Upper lobe of left lung (tissue), 6 donors: ENCODE measurements at places on chromosomes 1 and 21. TPM values are rescaled to one million over a fixed set of nuclear protein-coding genes. Genes with fewer than 3 reads are reported as not detected.

FCRLA gene
- not detected for total RNA-seq

DNA sequence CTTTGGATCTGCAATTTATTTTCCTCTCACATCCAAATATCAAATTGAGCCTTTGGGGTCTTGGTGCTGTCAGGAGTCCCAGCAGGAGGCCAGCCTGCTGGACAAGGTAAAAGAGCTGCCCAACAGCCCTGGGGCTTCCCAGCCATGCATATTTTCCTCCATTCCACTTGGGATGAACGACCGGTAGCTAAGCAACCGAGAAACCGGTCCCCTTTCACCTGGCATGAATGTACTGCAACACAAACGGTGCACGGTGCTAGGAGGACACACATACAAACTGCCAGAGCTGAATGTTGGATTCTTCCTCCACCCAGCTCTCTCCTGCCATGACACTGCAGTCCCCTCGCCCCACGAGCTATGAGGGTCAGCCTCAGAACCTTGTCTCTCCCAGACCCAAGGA lies 42.7 kb downstream of the BCAR3 start:
- DNase-seq = no peak

DNA sequence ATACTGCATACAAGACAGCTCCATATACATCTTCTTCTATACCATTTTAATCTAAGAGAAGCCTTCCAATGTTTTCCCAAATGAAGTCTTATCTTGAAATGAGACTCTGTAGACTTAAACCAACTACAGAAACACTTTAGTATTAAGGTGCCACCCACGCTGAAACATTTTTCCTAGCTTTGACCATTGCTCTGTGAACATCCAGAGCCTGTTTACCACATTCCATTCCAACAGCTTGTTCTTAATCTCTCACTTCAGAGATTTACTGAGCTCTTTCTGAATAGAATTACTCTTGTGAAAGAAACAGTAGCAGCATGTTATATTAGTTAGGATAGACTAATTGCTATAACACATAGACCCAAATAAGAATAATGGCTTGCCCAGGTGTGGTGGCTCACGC lies 19.6 kb upstream of the POGZ start:
- DNase-seq = no peak

PDPN gene
- total RNA-seq = 9.4 TPM

- peak; percentile 83 for DNase-seq
Measured at GRCh38 chr1:181485287-181486097, 2.2 kb downstream of the CACNA1E start.

PM20D1 gene
- not detected for total RNA-seq

DNA sequence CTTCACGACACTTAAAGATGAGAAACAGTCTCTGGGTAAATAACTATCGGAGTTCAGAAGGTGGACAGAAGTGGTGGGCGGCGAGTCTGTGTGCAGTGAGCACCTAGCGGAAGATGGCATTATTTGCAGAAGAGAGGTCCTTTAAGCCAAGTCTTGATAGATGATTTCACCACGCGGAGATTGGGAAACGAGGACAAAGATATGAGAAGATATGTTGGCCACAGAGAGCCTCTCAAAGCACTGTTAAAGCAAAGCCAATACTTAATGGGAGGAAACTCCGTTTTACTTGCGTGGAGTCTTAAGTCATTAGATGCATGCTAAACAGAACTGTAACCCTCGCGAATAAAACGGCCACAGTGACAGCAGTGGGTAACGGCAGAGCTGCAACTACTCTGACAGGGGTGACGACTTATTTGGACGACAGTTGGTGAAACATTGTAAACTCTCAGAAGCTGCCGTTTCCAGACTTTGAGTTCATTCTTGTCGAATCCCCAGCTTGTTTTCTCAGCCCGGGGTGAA lies 577 bp upstream of the CEP350 start:
- DNase-seq = no peak

B3GALNT2 gene
- total RNA-seq = 23.0 TPM

C1QA gene
- total RNA-seq = 842 TPM

RXFP4 gene
- total RNA-seq = not detected

DNA sequence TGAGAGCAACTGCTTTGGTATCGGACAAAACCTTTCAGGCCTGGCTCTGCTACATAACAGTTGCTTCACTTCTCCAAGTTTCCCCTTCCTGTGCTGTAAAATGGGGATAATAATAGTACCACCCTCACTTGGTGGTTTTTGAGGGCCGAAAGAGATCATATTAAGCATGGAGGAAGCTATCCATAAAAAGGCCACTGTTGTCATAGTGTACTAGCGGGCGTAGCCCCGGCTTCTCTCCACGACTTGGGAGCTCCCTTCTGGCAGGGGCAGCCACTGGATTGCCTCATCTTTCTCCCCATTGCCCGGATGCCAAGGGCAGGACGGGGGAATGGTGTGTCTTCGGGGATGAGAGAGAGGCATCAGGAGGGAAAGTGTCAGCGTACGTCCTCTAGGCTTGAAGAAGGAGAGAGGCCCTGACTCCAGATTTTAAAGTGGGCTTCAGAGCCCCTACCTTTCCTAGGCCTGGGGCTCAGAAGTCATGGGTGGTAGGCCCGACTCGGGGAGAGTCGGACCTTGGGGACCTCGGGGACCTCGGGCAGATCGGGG lies 548 bp upstream of the MFSD2A start:
- peak; percentile 58 for DNase-seq

GJB3 gene
- not detected for total RNA-seq

MAP3K21 gene
- 14.0 TPM for total RNA-seq

DNA sequence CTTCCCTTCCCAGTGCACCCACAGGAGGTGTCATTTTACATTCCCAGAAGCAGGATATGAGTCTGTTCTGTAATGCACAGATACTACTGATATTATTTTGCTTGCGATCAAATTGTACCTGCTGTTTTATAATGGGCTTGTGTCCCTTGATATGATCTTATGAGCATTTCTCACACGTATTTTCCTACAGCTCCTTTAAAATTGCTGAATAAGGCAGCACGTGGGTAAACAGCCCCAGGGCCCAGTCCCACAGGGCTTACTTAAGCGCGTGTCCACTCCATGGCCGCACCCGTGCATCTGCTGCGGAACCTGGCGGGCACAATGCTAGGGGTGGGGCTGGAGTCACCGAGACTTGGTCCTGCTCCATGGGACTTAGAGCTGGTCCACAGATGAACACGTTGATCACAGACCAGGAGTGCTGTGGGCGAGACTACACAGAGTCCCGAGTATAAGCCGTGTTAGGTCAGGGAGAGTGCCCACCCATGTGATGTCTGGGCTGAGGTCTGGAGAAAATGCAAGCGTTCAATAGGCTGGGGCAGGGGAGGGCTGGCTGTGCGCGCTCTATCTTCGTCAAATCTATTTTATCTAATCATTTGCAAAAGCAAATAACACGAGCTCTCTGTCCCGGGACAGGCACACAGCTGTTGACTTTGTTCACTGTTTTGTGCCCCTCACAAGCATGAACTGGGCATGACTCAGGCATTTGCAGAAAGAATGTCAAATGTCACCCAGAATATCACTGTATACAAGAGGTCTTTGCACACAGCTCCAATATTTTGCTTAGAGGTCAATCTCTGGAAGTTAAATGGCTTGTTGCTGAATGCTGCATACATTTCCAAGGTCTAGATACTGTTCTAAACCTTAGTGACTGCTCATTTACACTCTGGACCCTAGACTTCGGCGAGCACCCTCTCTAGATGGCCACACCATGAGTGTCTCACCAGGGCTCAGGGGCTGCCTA lies 119.3 kb downstream of the CRYAA start:
- peak; percentile 49 for DNase-seq

- no peak for DNase-seq
Measured at GRCh38 chr1:209844695-209845407, 17.1 kb downstream of the UTP25 start.

DNA sequence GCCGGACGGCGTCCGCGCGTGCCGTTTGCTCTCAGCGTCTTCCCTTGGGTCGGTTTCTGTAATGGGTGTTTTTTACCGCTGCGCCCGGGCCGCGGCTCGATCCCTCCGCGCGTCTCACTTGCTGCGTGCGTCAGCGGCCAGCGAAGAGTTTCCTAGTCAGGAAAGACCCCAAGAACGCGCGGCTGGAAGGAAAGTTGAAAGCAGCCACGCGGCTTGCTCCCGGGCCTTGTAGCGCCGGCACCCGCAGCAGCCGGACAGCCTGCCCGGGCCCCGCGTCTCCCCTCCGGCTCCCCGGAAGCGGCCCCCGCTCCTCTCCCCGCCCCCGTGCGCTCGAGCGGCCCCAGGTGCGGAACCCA lies 159.8 kb downstream of the RUNX1 start:
- DNase-seq = peak; percentile 53

DNA sequence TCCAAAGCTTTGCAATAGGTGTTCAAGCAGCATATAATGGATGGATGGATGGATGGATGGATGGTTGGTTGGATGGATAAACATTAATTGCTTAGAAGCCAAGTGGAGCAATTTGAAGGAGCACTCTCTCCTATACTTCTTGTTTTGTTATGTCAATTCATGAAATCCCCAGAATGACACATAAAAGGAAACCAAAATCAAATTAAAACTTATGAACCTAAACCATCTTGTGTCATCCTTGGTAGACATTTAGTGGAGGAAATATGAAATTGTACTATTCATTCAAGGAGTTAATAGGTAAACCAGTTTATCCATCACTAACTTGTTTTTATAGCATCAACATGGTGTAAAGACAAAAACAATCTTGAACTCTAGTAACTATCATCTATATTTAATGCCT lies 122.5 kb downstream of the NR5A2 start:
- no peak for DNase-seq

DNA sequence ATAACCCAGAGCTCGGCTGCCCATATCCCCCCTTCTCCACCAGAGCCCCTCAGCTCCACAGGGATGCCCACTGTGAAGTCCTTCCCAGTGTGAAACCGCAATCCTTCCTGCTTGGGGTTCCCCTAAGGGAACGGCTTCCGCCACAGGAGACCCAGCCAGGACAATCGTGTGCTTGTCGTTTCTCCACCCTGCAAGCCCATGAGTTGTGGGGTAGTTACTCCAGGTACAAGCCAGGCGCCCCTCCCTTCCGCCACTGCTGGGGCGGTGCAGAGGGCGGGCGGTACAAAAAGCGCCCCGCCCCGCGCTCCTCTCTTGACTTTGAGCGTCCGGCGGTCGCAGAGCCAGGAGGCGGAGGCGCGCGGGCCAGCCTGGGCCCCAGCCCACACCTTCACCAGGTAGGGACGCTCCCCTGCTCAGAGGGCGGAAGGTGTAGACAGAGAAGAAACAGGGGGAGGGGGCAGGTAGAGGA lies at the start of gene TINAGL1:
Gene TINAGL1 (plus strand): TSS at position 315 of the 469 bp plus-strand sequence. CDS start 634 bp downstream, outside the sequence.
- DNase-seq = peak; percentile 91

GRCh38 chr1:228010921-228011320 lies 4.1 kb downstream of the WNT3A start:
- peak; percentile 17 for DNase-seq

- DNase-seq = no peak
Measured at GRCh38 chr1:248416226-248416625, 13.4 kb downstream of the OR2T1 start.

DNA sequence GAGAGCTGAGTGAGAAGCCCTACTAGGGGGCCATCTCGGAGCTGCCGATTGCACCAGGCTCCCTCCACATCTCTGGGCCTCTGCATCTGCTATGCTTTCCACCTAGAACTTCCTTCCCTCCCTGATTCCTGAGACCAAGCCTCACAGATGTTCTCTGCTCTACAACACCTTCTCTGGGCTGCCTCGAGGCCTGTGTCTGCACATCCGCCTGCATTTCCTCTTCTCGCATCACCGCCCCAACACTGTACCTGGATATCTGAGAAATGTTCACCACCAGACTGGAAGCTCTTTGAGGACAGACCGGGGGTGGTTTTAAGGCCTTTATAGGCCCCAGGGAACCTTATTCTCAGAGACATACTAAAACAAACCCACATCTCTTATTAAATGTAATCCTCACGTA lies 20.7 kb downstream of the CTNNBIP1 start:
- DNase-seq = no peak

- no peak for DNase-seq
Measured at GRCh38 chr1:110151175-110151669, 928 bp downstream of the SLC6A17 start.

DNA sequence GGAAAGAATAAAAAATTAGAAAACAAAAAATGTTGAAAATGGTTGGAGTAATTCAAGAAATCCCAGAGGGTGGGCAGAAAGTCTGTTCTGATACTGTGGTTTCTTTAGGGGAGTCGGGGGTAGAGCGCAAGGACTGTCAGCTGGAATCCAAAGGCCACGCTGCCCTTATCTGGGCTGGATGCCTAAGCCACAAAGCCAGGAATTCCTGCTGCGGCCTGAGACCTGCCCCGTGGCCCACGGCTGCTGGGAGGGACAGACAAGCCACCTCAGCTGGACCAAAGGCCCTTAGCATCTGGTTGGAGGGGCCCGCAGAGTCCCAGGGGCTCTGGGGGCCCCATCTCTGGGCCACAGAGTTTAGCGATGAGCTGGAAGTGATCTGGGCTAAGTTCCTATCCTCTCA lies 60.2 kb downstream of the DMRTB1 start:
- peak; percentile 64 for DNase-seq

GRCh38 chr1:204513117-204513716 lies 3.0 kb upstream of the MDM4 start:
- no peak for DNase-seq

A3GALT2 gene
- total RNA-seq = not detected

- DNase-seq = no peak
Measured at GRCh38 chr1:234977875-234978396, 150.7 kb downstream of the TOMM20 start.

- DNase-seq = peak; percentile 54
Measured at GRCh38 chr1:201184307-201185122, 6.1 kb upstream of the IGFN1 start.

WDR64 gene
- not detected for total RNA-seq

- no peak for DNase-seq
Measured at GRCh38 chr1:35725596-35725995, 6.9 kb upstream of the C1orf216 start.

- DNase-seq = no peak
Measured at GRCh38 chr1:215635827-215636226, 68.7 kb downstream of the KCTD3 start.

ADAMTS4 gene
- 18.6 TPM for total RNA-seq

- DNase-seq = no peak
Measured at GRCh38 chr1:224432146-224432545, 2.5 kb downstream of the WDR26 start.

DNA sequence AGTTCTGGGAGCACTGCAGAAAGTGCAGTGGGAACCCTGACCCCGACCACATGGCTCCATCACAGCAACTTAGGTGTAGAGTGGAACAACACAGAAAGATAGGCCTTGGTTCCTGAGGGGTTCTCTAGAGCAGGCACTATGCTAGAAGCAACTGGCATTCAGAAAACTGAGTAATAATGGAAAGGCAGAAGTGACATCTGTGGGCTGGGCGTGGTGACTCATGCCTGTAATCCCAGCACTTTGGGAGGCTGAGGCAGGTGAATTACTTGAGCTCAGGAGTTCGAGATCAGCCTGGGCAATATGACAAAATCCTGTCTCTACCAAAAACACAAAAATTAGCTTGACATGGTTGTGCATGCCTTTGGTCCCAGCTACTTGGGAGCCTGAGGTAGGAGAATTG lies 5.3 kb downstream of the MRPS15 start:
- DNase-seq = no peak

- no peak for DNase-seq
Measured at GRCh38 chr21:16363100-16363499, 633.3 kb downstream of the USP25 start.

GRCh38 chr1:58735586-58735985 lies 35.7 kb upstream of the MYSM1 start:
- DNase-seq = no peak

GRCh38 chr21:41095983-41096382 lies 72.0 kb upstream of the BACE2 start:
- DNase-seq = no peak

GRCh38 chr1:224801844-224802490 lies 127.5 kb upstream of the DNAH14 start:
- DNase-seq = no peak
